Activated CD4-positive, alpha-beta memory T cell treated with anti-CD3 and anti-CD28 coated beads for 36 hours (primary cell): ENCODE measurements at places on chromosomes 5 and 9. TPM values are rescaled to one million over a fixed set of nuclear protein-coding genes. Genes with fewer than 3 reads are reported as not detected.

DNA sequence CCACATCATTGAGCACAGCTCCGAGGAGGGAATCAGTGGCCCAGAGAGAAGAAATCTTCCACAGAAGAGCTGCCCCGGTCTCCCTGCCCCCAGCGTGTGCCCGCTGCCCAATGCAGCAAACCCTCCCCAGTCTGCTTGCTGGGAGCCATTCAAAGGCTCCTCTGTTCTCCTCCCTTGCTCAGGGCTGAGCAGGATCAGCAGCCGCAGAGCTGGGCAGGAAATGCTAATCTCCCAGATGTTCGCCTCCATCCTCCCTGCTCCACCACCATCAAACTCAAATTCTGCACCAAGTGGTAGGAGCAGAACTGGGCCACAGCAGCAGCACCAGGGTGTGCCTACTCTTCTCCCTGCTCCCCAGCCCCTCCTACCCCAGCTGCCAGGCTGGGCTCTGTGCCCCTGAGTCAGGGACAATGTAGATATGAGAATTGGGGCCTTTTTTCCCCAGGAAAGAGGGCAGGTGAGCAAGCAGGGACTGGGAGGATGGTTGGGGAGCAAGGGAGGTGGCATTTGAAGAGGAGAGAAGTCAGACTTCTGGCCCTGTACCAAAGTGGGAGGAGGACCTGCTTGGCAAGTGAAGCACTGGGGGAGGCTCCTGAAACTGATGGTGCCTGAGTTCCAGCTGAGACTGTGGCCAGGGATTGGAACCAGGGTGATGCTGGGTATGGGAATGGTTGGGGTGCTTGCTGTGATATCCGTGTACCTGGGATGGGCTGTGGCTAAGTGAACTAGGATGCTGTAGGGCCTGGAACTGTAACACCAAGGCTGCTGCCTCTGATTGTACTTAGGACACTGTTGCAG is 1.9 kb upstream of the PCDH1 start:
- H3K27ac ChIP-seq, result no peak overlapping the region
- no peak for DNase-seq
- no peaks in the 10 kb centered on the region for H3K36me3 ChIP-seq
- H3K4me3 ChIP-seq, result no peak overlapping the region

- no peaks in the 10 kb centered on the region for H3K36me3 ChIP-seq
- H3K4me3 ChIP-seq, result no peak overlapping the region
- DNase-seq, result no peak
Measured at GRCh38 chr9:119375892-119376291, 6.7 kb upstream of the BRINP1 start.

Gene SPINK4
- total RNA-seq, result not detected

DNA sequence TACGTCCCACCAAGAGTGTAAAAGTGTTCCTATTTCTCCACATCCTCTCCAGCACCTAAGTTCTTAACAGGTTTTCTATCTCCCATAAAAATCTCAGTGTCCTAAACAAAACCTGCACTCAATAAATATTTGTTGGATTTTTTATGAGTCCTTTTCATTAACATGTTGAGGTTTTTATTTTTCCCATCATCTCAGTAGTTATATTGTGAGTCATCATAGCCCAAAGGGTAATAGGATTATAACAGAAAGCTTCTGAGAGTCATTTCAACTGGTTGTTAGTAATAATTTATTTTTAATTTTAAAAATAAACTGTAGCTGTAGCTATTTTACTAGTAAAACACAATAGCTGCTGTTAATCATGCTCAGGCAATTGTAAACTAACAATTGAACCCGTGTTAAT is 331.6 kb upstream of the SLC30A5 start:
- no peaks in the 10 kb centered on the region for H3K27me3 ChIP-seq
- no peak overlapping the region for H3K4me3 ChIP-seq
- no peak for DNase-seq
- H3K27ac ChIP-seq, result no peak overlapping the region
- no peaks in the 10 kb centered on the region for H3K36me3 ChIP-seq

DNA sequence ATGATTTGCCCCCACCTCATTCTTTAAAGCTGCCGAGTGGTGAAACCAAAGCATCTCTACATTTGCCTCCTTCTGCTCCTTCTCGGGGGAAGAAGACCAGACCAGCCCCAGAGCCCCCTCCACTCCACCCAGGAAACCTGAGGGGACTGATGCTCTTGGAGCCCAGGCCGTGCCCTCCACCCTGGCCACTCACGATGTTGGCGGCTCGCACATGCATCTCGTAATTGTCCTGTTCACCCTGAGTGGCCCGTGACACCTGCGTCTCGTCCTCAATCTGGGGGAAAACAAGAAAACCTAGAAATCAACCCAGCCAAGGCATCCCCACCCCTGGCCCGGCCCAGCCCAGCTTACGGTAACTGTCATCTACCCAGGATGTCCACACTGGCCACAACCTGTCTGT is 3.0 kb downstream of the MED22 start:
- H3K4me3 ChIP-seq, result no peak overlapping the region
- H3K4me1 ChIP-seq, result peaks cover 37% of the 10 kb centered on the region
- H3K27me3 ChIP-seq, result no peaks in the 10 kb centered on the region
- DNase-seq, result no peak
- no peak overlapping the region for H3K27ac ChIP-seq
